HS-27A (cell line): ENCODE measurements at places on chromosomes 6 and 20.
A peak's percentile ranks its signal among the peaks of the same experiment; 100 is the strongest.

GRCh38 chr6:41013466-41014153 is 25.4 kb downstream of the UNC5CL start:
- no peak for DNase-seq

GRCh38 chr20:46990017-46990595 is 95.5 kb downstream of the EYA2 start:
- DNase-seq: no peak

- peak; percentile 88 for DNase-seq
These were observed 10.2 kb downstream of the WFDC3 start for GRCh38 chr20:45781391-45781931.

DNA sequence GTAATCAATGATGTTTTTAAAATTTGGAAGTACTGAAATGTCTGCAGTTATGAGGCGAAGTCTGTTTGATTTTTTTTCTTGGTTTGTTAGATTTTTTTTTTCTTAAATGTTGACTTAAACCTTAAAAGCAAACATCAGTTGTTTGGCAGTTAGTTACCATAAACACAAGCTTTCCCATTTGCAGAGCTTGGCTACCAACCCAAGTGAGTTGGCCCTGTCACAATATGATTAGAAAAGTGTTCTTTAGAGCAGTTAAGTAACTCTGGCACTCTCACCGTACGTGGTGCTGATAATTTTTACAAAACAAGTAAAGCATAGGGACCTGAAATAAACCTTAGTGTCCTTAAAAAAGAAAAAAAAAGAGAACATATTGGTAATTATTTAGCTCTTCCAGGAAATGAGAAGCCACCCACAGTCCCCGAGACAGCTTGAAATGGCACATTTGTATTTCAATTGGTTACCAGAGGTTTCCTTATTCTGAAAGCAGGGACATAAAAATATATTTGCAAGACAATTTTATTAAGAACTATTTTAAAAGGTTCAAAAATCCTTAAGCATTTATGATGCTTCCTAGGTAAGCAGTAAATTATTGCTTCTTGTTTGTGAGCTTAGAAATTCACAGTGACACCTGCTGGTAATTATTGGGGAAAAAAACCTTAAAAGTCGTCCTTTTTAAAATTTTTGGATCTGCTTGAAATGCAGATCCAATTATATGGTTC is 3.9 kb downstream of the HEY2 start:
- no peak for DNase-seq

DNA sequence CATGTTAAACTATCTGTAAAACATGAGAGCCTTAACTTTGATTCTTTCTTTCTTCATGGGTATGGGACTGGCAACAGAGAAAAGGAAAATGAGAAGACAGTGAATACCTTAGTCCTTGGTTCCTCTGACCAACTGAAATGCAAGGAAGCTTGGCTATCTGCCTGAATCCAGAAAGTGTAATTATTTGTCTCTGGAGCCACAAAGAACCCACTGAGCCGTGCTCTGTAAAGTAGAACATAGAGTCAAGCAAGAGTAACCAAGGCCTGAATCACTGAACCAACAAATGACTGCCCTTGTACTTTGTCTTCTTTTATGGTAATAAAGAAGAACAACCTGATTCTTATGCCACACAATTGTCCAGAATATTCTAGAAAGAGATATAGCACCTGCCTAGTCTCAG is 27.6 kb downstream of the PKHD1 start:
- DNase-seq: no peak

- DNase-seq: no peak
These were observed 58.2 kb downstream of the NEDD9 start for GRCh38 chr6:11174242-11174611.

DNA sequence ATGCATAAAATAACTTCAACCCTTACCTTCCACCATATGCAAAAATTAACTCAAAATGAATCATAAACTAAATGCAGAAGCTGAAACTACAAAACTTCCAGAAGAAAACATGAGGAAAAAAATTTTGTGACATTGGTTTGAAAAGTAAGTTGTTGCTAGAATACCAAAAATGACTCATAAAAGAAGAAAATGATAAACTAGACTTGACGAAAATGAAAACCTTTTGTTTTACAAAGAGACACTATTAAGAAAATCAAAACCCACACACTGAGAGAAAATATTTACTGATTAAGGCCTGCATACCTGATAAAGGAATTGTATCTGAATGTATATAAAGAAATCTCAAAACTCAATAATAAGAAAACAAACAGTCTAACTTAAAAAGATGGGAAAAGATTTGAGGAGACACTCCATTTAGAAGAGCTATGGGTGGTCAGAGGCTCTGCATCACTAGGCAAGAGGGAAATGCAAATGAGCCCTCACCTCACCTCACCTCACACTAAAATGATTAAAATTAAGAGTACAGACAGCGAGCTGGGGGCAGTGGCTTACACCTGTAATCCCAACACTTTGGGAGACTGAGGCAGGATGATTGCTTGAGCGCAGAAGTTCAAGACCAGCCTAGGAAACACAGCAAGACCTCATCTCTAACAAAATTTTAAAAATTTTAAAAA is 97.6 kb upstream of the CST7 start:
- DNase-seq: no peak

- no peak for DNase-seq
These were observed 78.6 kb downstream of the AIG1 start for GRCh38 chr6:143139239-143139784.

DNA sequence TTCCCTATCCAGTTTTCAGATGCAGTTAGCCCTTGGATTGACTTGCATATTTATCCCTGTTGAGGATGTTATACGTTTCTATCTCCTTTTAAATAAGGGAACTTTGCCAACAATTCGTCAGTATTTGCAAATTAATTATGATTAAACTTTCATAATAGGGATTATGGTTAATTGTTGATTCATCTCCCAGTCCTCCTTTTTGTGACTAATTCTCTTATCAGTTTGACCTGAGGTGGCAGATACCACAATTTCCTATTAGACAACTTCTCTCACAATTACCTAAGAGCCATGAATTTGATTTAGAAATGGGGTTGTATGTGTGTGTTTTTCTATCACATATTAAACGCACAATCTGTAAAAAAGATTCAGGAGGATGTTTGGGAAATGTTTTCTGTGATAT is 172.9 kb downstream of the LAMA2 start:
- no peak for DNase-seq

- DNase-seq: no peak
These were observed 13.7 kb upstream of the PRDM13 start for GRCh38 chr6:99592900-99593299.

GRCh38 chr6:18268066-18268465 is 3.7 kb upstream of the DEK start:
- no peak for DNase-seq

DNA sequence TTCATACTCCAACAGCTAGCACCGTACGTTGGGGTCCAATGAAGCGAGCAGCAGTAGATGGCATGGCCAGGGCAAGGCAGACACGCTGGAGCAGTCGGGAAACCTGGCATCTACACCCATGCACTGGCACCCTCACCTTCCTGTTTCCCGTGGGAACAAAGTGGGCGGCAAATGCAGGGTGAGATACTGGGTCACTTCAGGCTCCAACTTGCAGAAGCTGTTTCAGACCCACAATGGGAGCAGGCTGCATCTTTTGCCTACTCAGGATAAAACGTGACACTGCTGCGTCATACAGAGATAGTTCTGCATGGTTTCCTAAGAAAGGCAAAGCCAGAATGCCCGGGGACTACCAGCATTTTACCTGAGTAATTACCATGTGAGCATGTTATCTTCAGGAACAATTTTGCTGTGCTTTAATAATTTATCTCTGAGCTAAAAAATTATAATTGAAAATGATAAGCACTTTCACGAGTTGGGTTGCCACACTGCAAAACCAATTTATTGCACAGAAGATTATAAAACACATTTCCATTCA is 10.9 kb upstream of the CD93 start:
- no peak for DNase-seq

- no peak for DNase-seq
These were observed 58.3 kb downstream of the COL12A1 start for GRCh38 chr6:75147512-75147911.

GRCh38 chr20:15814911-15815310 is 758.3 kb downstream of the KIF16B start:
- peak; percentile 53 for DNase-seq

DNA sequence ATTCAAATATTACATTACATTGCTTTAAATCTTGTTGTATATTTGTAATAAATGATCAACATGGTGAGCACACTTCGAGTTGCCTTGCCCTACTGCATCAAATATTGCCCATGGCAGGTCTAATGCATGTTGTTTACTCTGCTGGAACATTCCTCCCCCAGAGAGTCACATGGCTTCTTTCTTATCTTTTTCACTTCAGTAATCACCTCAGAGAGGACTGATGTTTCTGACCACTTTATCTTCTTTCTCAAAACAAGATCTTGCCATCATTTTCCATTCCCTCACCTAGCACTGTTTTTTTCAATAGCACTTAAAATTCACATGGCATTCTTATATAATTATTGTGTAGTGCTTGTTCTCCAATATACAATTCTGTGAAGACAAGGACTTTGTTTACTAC is 243.5 kb upstream of the THEMIS start:
- DNase-seq: no peak

DNA sequence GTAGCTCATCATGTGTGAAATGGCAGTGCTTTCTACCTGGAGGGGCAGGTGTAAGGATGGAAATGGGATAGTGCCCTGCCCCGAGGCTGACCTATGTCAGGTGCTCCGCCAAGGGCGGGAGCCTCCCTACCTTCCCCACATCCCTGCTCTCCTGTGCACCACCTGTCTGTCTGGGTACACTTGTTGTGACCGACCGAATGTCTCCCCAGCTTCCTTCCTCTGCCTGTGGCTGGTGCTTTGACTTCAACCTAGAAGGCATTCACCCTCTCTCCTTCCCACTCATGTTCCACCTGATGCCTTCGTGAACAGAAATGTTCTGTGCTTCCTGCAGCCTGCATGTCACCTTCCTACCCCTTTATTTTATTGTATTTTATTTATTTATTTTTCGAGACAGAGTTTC is 114.8 kb downstream of the SCML4 start:
- no peak for DNase-seq

DNA sequence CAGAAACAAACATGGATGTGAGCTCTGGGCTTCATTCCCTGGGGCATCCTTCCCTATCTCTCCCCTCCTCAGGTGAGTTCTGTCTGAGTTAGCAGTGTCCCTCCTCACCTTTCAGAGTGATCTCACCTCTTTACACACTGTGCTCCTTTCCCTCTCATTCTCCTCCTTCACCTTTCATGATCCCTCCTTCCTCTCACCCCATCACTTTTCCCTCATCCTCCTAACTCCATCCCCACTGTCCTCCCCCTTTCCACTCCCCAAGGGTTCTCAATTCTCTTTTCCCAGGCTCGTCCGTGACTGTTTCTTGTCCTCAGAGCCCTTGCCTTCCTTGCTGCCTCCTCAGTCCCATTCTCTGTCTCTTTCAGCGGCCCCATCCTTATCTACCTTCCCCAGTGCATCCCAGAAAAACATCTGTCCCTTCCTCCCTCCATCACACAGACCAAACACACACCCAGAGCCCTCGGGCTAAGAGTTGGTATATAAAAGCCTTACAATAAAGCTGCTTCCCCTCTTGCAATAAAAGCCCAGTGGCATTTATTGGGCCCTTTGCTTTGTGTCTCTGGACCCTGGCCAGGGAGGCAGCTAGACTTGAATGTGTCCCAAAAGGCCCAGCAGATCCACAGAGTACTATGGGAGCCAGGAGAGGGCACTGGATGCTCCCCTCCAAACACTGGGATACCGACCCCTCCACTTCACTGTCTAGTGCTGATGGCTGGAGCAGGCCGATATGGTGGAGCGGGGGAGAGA is 1.9 kb downstream of the RNF39 start:
- DNase-seq: no peak

- no peak for DNase-seq
These were observed 29.7 kb downstream of the RPP40 start for GRCh38 chr6:4973982-4974745.

GRCh38 chr20:61538183-61538942 is 286.3 kb downstream of the CDH4 start:
- no peak for DNase-seq

DNA sequence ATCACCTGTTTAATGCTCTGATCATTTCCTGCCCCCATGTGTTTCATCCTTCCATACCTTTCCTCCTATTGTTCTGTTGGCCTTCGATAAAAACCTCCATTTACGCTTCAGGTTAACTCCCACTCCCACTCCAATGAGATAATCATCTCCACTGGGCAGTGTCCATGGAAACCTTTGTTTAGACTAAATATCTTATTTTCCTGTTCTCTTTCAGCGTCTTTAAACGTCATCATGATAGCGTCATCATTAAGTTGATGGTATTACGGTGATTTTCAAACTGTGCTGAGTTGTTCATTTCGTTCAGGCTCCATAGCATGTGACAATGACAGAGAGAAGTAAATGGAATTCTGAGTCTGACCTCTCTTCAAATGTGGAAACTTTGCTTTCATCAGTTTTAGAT is 970.5 kb upstream of the SLC35B3 start:
- DNase-seq: no peak

- no peak for DNase-seq
These were observed 105.8 kb upstream of the RUNX2 start for GRCh38 chr6:45222380-45222779.

GRCh38 chr6:14757418-14757817 is 488.5 kb upstream of the JARID2 start:
- DNase-seq: no peak

DNA sequence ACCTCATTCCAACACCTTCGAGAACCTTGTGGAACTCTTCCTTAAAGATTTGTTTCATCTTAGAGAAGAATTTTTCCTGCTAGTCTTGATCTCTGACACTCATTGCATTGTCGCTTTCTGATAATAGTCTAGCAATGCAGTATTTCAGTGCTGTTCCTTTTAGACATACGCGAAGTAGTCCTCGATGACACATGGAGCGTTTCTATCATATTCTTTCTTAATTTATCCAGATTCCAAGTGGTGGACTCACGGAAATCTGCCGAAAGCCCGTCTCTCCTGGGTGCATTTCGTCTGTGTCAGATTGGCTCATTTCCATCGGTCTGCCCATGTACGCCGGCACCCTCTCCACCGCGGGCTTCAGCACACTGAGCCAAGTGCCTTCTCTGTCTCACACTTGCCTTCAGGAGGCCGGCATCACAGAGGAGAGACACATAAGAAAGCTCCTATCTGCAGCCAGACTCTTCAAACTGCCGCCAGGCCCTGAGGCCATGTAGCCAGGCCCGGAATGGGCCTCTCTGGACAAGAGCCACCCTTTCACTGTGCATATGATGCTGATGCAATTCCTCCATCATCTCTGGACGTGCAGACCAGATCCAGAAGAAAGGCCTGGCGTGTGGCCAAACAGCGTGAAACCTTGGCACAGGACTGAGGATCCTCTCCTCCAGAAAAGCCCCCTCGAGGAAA is 198.6 kb upstream of the UST start:
- no peak for DNase-seq

GRCh38 chr6:54076159-54076789 is 35.0 kb upstream of the MLIP start:
- no peak for DNase-seq

DNA sequence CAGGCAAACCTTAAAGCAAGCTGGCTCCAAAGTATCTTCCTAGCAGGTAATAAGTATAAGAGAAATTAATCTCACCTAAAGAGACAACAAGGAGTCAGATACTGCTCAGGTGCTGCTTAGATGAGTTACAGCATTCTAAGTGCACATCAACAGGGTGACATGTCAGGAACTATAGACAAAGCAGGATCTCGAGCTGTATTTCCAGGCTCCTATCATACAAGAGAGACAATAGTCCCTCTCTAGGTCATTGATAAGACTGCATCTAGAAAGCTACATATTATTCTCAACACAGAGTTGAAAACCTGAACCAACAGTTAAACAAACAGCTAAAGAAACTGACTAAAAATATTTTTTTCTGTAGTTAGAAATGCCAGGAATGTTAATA is 3.9 kb downstream of the PTPRK start:
- no peak for DNase-seq
